Glomerular endothelial cell (primary cell): ENCODE measurements at places on chromosomes 12 and 14. TPM values are rescaled to one million over a fixed set of nuclear protein-coding genes. Genes with fewer than 3 reads are reported as not detected.

The CCND2 gene
- 181 and 185 TPM in 2 replicates for total RNA-seq

The MEG3 gene
- 134 and 219 TPM in 2 replicates for total RNA-seq

- no peak for DNase-seq
These were observed 832 bp upstream of the SYT1 start for GRCh38 chr12:78863482-78864402.

DNA sequence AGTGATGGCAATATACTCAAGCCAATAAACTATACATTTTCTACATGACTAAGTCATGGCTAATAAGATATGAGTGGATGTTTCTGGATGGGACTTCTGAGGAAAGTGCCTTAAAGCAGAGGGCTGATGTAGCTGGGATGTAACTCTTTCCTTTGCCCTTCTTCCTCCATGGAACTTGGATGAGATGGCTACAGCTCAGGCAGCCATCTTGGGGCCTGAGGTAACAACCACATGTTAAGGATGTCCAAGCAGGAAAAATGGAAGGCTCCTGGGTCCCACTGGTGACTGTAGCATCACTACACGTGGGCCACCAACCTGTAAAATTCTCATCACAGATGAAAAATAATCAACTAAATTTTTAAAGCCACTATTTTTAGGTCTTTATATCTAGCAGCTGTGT is 54.4 kb upstream of the GRIP1 start:
- DNase-seq, result no peak

- DNase-seq, result no peak
These were observed 36.3 kb downstream of the BEST3 start for GRCh38 chr12:69662764-69663163.

DNA sequence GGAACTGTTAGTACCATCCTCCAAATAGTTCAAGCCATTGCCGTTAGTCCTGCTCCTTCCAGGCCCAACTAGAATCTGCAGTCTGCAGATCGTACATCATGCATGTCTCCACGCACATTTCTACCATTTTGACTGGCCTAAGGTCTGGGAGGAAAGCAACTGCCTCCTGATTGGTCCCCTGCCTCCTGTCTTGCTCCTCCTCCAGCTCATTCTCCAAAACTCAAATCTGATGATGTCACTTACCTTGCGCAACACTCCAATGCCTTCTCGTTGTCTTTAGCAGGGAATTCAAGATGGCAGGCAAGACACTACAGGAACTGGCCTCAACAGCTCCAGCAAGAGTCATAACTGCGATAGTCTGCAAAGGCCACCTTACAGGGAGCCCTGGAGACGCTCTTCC is 9.7 kb upstream of the HCAR1 start:
- no peak for DNase-seq

GRCh38 chr14:67060546-67060945 is 128.7 kb upstream of the GARIN2 start:
- DNase-seq, result no peak

GRCh38 chr12:110821917-110822316 is 24.9 kb upstream of the CCDC63 start:
- no peak for DNase-seq

GRCh38 chr12:79424109-79424721 is 266.5 kb downstream of the PAWR start:
- peak; percentile 94 for DNase-seq

- DNase-seq, result no peak
These were observed 48.7 kb upstream of the PLXNC1 start for GRCh38 chr12:94099632-94100031.

DNA sequence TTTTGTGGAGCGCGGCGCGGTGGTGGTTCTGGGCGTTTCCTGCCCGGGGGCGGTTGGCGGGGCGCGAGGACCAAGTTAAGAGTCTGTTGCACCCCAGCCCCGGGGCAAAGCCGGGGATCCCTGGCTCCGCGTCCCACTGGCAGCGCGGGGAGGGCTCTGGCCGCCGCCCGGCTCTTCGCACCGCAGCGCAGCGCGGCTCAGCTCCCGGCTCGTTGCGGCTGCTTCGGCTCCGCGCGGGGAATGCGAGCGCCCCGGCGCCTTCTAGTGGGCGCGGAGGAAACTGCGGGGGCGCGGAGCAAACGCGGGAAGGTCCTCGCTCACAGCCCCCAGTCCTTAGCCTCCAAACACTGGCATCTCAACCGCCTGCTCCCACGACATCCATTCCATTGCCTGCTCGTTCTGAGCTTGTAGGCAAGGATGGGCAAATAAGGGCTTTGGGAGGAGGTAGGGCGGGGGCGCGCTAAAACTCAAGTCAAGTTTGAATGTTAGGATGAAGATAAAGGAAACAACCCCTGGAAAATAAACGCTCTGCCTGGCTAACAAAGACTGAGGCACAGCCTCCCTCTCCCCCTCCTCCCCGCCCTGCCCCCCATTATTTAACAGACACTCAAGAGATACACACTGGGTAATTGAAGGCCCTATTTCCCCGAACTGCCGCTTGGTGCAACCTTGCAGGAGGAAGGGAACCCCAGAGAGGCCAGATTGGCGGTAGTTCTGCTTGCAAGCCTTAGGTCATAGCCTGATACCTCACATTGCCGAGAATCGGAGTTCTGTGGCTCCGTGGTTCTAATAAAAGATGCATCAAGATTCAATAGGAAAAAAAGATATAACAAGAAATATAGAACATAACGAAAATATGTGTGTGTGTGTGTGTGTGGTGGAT is at the start of gene B4GALNT1:
TSS of gene B4GALNT1 (minus strand) at position 244 of the 883 bp plus-strand sequence. CDS start 1,069 bp downstream, outside the sequence.
- no peak for DNase-seq
